A549 treated with Hydrocortisone at 1 μM for 4 hours (cell line): ENCODE measurements at places on chromosomes 5 and 9. TPM values are rescaled to one million over a fixed set of nuclear protein-coding genes. Genes with fewer than 3 reads are reported as not detected.

The LRRC26 gene
- 0.41 to 1.7 TPM (median 0.93 TPM) in 5 replicates for total RNA-seq

The DNAH5 gene
- 1.5 to 2.2 TPM (median 1.8 TPM) in 5 replicates for total RNA-seq

The CCDC152 gene
- total RNA-seq, result not detected in 5 replicates

The C5 gene
- 11.4 to 14.2 TPM (median 12.1 TPM) in 5 replicates for total RNA-seq

The PCDHAC1 gene
- total RNA-seq, result 1.8 to 2.5 TPM (median 2.2 TPM) in 5 replicates

The EGFLAM gene
- total RNA-seq, result 0.09 to 0.37 TPM (median 0.32 TPM) in 5 replicates

The FCN2 gene
- total RNA-seq, result not detected in 5 replicates

The CD72 gene
- total RNA-seq, result 0.11 to 0.20 TPM (median 0.15 TPM) in 4 of 5 replicates, not detected in the other

The AQP7 gene
- 0.28 to 0.56 TPM (median 0.33 TPM) in 5 replicates for total RNA-seq

The FOXD4L3 gene
- total RNA-seq, result 0.08 to 0.16 TPM (median 0.12 TPM) in 3 of 5 replicates, not detected in the others

The GHR gene
- total RNA-seq, result 0.02 to 0.03 TPM (median 0.02 TPM) in 3 of 5 replicates, not detected in the others

The SLC6A7 gene
- 0.02 TPM in 1 of 5 replicates, not detected in the others for total RNA-seq

The ALDH1A1 gene
- total RNA-seq, result 4,480 to 7,218 TPM (median 5,416 TPM) in 5 replicates

The CERCAM gene
- 32.2 to 40.3 TPM (median 37.9 TPM) in 5 replicates for total RNA-seq

The SPINK13 gene
- total RNA-seq, result 0.18 to 0.30 TPM in 2 of 5 replicates, not detected in the others

The LAMC3 gene
- 1.7 to 2.5 TPM (median 2.0 TPM) in 5 replicates for total RNA-seq

The STRBP gene
- total RNA-seq, result 13.6 to 18.1 TPM (median 15.4 TPM) in 5 replicates

The UNC5A gene
- 0.39 to 0.78 TPM (median 0.55 TPM) in 5 replicates for total RNA-seq

The PSD2 gene
- total RNA-seq, result 0.02 to 0.03 TPM (median 0.03 TPM) in 3 of 5 replicates, not detected in the others

The GPX3 gene
- total RNA-seq, result 16.0 to 22.4 TPM (median 19.0 TPM) in 5 replicates

The PCDHA2 gene
- total RNA-seq, result 0.06 to 0.08 TPM (median 0.06 TPM) in 3 of 5 replicates, not detected in the others

The DMRT3 gene
- total RNA-seq, result not detected in 5 replicates

The SLC34A3 gene
- total RNA-seq, result 0.05 to 0.16 TPM (median 0.07 TPM) in 4 of 5 replicates, not detected in the other
